ENCODE measurements at places on chromosomes 16 and 17.

DNA sequence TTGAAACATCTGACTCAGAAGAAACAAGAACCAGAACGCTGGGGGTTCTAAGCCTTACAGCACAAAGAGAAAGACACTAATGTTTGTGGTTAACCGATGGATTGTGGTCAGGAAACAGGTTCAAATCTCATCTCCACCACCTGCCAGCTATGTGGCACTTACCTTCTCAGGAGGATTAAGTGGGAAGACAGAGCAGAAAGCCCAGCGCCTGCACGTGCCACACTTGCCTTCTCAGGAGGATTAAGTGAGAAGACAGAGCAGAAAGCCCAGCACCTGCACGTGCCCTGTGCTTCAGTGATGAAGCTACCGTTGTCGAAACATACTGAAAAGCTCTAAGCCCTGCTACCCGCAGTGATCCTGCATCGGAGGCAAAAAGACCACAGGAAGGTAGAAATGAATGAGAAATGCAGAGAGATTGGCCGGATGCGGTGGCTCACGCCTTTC is 90.6 kb downstream of the NXN start:
- DNase-seq: peak; percentile 18

GRCh38 chr16:58476791-58477190 is 23.2 kb upstream of the NDRG4 start:
- DNase-seq: no peak

GRCh38 chr16:59146140-59146539 is 412.0 kb upstream of the GOT2 start:
- DNase-seq: no peak

DNA sequence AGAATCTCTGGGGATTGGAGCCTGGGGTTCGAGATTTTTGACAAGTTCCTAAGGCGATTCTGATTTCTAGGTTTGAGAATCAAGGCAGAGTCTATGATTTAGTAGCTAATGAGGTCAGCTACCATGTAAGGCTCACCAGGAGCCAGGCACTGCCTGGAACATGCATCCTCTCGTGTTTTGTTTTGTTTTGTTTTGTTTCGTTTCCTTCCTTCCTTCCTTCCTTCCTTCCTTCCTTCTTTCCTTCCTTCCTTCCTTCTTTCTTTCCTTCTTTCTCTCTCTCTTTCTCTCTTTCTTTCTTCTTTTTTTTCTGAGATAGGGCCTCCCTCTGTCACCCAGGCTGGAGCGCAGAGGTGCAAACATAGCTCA is 39.1 kb downstream of the SRCIN1 start:
- DNase-seq: no peak

DNA sequence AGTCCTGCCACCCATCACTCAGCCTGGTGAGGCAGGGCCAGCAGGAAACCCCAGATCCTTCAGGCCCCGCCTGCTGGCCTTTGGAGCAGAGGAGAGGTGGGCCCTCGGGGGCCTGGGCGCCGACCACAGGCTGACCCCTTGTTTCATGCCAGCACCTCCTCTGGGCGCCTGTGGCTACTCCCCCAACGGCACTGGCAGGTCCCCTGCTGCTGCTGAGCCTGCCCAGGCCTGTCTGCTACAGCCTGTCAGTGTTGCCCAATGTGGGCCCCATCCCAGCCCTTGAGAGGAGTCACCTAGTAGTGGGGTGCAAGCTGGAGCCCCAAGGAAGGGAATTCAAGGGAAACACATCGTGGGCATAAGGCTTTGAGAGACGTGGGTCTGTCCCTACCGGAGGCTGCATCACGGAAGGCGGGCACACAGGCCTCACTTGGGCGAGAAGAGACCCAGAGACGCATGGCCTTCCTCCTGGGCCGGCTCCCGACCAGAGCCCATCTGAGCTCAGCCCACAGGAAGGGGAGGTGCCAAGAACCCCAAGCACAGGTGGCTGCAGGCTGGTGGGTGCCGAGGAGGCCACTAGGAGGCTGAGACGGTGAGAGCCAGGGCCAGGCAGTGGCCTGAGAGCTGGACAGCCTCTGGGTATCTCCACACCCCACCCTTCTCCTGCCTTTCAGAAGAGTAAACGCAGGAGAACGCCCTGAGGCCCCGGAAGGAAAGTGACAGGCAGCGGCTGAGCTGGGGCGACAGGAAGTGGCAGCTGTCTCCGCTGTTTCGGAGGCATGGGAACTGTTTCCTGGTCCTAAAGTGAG is 8.0 kb upstream of the FASN start:
- DNase-seq: peak; percentile 83

GRCh38 chr17:81615401-81615930 is 21.4 kb downstream of the NPLOC4 start:
- DNase-seq: no peak

GRCh38 chr16:6131526-6132050 is 1034.0 kb upstream of the EEF2KMT start:
- no peak for DNase-seq

- no peak for DNase-seq
Observed at GRCh38 chr16:65406116-65406515, 284.3 kb upstream of the CDH11 start.

All from stimulated activated CD4-positive, alpha-beta T cell treated with anti-CD3 and anti-CD28 coated beads, Interleukin-15, amount 100 ng/mL, for 24 hours (primary cell).